ENCODE measurements at places on chromosomes 3 and 15.

GRCh38 chr3:129562803-129563202 lies 19.8 kb downstream of the H1-8 start:
- DNase-seq, result no peak

DNA sequence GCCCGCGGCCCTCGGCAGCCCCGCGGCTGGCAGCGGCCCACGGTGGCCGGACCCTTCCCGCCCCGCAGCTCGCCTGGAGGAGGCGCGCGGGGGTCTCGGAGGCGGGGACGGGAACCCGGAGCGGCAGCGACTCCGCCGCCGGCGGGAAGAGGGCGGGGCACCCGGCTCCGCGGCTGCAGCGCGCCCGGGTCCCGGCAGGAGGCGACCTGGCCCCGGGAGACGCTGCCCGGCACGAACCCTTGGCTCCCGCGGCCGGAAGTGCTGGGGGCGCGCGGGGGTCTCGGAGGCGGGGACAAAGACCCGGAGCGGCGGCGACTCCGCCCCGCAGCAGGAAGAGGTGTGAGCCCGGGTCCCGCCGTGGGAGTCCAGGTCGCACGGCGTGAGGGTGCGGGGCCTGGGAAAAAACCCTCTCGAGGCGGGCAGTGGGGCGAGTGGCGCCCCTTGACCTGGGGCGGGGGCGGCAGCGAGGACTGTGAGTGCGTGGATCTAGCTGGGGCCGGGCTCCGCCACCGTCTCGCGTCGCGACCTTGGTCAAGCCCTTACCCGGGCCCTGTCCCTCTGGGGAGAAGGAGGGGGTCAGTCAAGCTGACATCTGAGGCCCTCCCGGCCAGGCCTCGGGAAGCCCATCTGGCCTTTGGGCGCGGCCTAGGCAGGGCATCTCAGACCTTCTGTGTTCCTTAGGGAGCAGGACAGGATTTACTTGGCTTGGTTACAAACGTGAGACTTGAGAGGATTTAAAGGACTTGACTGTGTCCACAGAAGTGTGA lies at the start of gene CIB2:
Gene CIB2 (minus strand): TSS at position 151 of the 767 bp plus-strand sequence. CDS start 230 bp downstream, outside the sequence.
- peak; percentile 98 for DNase-seq

- no peak for DNase-seq
Measured at GRCh38 chr3:13112521-13113345, 39.5 kb upstream of the IQSEC1 start.

- no peak for DNase-seq
Measured at GRCh38 chr3:69926385-69926784, 73.1 kb upstream of the SAMMSON start.

DNA sequence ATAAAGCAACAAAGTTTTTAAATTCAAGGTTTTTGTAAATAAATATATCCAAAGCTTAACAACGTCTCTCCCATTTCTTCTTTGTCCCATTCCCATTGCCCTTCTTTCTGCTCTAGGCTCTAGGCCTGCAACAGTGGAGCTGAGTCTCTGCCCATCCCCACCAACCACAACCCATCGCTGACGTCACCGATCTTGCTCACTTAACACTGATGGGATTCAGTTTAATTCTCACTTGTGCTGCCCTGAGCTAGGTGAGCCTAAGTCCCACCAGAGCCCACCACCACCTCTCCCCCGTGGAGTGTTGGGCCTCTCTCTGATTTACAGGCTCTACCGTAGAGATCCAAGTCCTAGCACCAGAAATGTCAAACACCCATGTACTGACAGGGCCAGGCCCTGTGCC lies 61.3 kb upstream of the RAB6B start:
- no peak for DNase-seq

DNA sequence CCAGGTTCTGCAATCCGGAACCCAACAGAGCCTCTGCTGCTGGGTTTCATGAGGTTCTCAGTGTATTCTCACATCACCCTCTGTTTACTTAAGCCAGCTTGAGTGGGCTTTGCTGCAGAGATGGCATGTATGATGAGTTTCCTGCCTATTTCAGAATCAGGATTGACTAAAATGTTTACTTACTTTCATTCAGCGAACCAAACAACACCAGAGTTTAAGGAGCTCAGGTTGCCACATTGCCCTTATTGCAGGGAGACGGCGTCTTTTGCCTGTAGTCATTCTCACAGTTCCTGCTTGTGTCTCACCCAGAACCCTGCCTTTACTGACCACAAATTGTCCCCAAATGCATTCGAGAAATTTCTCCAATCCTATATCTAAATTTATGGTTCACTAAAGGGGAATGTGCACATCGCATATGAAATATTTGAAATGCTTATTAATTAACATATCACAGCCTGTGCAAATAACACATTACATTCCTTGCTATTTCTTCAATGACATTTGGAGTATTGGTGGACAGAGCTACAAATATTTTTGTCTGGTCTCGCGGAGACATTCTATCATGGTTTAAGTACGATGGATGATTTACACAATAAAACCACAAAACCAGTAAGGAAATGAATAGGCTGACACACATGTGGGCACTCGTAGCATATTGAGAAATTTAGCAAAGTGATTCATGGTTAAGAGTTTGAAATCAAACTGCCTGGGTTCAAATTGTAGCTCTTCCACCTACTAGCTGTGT lies 377.2 kb upstream of the CFAP20DC start:
- no peak for DNase-seq

GRCh38 chr15:40695469-40695890 lies 506 bp downstream of the RAD51 start:
- DNase-seq, result no peak

DNA sequence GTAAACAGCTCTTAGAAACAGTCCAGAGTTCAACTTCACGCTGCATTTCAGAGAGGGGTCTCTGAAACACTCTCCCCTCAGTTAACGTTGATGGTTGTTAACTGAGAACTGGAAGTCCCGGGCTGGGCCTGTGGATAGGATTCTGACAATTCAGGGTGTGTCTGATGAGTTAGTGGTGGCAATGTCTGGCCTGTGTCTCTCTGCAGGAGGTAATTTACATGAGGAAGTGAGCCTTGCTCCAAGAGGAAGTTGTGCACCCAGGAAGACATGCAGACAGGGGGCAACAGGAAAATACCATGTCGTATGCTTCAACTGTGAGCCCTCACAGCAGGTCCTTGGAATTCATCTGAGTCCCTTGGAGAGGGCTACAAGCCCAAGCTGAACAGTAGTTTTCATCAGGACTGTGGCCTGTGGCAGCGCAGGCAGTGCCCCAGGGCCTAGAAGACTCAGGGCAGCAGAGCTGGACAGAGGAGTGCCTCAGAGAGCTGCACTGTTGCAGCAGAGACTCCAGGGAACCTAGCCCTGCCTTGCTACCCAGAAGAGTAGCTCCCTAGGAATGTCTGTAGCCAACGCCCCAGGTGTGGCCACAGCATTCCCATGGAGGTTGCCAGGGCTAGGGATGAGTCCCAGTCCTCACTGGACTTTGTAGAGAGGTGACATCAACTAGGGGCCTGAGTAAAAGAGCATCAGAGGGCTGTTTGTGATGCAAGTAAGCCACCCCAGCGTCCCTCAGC lies 104.6 kb upstream of the SELENOK start:
- DNase-seq, result no peak

DNA sequence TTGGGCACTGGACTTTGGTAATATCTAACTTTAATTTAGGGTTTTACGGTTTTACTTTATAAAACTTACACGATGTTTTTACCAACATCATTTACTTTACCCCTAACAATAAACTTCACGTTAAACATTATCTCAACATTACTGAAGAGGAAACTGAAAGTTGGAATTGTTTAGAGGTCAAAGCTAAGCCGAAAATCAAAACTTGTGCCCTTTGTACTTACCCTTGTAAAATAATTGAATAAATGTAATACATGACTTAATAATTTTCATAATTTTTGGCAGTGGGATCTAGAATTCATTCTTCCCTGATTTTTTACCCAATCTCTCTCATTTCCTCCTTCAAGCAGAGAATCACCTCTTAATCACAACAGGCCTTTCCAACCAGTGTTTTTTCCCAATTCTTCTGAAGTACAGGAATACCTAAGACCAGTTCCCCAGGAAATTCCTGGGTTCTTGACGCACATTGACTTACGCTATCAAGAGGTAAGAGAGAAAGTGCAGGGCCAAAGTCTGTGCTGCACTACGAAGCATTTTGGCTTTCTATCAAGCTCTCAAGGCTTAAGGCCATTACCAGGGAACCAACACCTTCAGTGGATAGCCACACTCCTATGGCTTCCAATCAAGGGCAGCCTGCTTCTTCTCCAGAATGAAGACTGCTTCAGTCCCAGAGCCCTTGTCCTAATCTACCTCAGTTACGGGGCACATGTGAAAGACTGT lies 11.9 kb upstream of the SEMA6D start:
- DNase-seq, result no peak

DNA sequence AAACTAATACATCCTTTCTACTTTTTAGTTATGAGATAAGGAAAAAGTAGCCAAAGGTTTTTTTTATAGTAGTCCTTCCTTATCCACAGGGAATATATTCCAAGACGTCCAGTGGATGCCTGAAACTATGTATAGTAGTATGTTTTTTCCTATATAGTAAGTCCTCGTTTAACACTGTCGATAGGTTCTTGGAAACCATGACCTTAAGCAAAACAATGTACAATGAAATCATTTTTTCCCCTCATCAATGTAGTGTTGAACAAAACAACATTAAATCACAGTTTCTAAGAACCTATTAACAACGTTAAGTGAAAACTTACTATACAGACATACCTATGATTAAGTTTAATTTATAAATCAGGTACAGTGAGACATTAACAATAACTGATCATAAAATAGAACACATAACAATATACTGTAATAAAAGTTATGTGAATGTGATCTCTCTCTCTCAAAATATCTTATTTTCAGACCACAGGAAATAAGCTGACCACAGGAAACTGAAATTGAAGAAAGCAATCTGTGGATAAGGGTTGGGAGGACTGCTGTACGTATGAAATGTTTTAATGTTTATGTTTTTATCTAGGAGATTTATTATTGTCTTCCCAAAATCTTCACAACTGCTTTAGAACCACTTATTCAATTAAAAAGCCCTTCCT lies 20.6 kb downstream of the COPS2 start:
- DNase-seq, result no peak

GRCh38 chr3:32493437-32494414 lies 8.9 kb downstream of the CMTM6 start:
- DNase-seq, result peak; percentile 29

- no peak for DNase-seq
Measured at GRCh38 chr15:95208988-95209387, 977.6 kb downstream of the MCTP2 start.

DNA sequence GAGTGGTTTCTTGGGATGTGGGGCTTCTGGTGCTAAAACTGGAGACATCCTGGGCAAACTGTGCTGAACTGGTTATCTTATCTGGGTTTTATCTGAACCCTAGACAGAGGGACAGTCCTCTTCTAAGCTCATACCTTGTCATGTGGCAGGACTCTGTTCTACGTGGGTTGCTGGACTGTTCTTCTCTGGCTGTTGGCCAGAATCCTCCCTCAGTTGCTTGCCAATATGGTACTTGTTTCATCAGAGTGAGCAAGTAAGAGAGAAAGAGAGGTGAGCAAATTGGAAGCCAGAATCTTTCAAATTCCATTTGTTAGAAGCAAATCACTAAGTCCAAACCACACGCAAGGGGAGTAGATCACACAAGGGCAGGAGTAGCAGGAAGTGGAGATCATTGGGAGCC lies 291.5 kb upstream of the TBL1XR1 start:
- no peak for DNase-seq

DNA sequence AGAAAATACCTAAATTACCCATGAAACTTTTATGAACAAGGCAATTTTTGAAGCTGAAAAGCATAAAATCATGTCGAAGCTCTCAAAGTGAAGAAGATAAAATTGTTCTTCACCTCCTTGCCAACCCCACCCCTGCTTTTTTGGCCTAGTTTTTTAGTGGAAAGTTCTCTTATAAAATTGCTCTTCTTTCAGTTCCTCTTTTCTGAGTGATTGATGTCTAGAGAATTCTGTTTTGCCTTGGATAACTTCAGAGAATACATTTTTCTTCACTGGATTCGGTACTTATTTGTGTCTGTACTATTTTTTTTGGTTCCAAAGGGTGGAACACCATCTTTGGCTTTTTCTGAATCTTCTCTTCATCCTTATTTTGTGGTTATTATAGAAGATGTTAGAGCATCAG lies 25.0 kb upstream of the PYDC2 start:
- no peak for DNase-seq

- DNase-seq, result no peak
Measured at GRCh38 chr15:49135911-49136310, 19.5 kb downstream of the COPS2 start.

GRCh38 chr15:96225642-96226259 lies 104.7 kb upstream of the NR2F2 start:
- DNase-seq, result no peak

DNA sequence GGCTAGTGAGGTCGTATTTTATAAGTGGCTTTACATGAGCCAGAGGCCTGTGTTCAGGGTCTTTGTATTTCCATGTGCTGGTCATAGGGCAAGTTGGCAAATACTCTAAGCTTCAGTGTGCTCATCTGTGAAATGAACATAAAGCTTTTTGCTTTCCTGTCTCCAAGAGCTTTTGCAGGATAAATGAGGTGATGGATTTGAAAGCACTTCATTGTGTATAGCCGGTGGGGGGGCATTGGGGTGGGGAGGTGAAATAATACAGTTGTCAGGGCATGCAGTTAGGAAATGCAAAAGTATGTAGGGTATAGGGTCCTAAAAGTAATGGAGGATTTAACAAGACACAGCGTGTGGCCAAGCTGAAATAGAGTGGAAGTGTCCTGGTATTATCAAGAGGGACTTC lies 67.7 kb downstream of the ARNT2 start:
- no peak for DNase-seq

DNA sequence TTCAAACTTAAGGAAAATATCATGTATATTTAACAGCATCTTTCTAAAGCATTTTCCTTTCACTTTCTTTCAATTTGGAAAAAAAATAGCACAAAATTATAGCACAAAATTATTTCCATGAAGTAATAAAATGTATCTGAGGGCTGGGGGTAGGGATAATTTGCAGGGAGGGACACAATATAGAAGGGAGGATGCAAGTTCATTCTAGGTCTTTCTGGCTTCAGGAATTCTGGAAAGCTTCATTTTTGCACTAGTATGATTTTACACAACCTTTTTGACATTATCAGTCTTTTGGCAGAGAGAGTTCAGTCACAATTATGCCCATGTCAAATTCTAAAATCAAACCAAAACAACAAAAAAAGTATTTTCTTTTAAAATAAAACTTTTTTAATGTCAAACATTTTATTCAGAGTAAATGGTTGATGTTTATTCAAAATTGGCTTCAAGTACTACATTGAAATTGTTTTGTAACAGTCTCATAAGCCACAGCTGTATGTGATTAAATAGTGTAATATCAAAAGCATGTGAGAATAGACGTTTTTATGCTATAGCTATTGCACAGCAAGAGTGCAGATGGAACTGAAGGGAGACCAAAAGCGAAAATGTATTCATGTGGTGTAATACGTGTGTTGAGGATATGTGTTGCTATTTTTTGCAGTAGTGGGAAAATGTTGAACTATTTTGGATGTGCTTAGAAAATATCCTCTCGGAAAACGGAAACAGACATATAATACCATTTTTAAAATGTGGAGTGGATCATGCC lies 5.8 kb downstream of the RBMS3 start:
- DNase-seq, result no peak
